Inflammatory macrophage treated with lipopolysaccharide for 1 hour (primary cell): ENCODE measurements at places on chromosomes 2 and 18.

DNA sequence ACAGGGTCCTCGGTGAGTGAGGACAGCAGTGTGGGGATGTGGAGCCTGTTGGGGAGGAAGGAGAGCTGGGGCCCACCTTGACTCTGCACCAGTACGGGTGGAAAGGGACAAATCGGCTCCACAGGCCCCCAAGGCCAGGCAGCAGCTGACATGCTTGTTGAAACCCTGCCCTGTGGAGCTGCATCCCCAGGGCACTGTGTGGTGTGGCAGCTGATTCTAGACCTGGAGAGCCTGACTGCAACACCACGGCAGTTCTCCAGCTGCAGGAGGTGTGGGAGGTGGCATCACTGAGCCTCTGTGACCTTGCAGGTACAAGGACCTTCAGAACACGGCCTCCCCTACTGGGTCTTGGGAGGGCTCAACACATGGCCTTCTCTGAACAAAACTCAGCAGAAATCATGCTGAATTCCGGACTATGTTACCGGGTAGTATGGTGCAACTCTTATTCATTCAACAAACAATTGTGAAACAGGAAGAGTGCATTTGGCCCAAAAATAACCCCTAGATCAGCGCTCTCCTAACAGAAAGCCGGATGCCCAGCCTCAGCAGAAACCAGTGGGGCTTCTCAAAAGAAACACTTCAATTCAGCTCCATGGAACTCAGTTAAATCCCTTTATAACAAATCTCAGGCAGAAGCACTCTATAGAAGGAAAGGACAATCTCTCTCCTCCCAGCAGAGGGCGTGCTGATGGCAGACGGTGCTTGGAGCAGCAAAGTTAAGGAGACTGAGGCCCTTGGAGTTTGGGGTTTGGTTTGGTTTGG lies 104.4 kb upstream of the SALL3 start:
- DNase-seq = peak; percentile 5

DNA sequence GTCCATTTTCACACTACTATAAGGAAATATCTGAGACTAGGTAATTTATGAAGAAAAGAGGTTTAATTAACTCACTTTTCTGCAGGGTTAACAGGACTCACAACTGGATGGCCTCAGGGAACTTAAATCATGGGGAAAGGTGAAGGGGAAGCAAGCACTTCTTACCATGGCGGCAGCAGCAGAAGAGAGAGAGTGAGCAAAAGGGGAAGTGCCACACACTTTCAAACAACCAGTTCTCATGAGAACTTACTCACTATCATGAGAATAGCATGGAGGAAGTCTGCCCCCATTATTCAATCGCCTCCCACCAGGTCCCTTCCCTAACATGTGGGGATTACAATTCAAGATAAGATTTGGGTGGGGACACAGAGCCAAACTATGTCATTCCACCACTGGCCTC lies 55.1 kb upstream of the NETO1 start:
- no peak for DNase-seq

- no peak for DNase-seq
Observed at GRCh38 chr18:35215026-35215425, 25.8 kb upstream of the ZNF397 start.

DNA sequence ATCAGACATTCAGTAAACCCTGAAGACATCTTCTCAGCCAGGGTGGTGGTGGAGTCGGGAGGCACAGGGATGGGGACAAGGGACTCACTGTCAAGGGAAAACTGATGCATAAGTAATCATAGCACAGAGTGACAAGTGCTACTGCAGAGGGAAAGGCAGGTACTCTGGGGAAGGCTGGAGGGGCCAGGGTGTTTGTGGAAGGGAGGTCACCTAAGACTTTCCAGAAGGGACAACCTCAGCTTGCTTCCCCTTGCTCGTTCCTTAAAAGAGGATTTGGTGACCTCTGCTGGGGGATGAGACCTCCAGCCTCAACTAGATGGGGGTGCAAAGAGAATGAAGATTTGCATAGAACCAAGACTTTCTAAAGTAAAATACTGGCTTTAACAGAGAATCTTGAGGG lies 99.5 kb downstream of the SLC4A3 start:
- DNase-seq = no peak

DNA sequence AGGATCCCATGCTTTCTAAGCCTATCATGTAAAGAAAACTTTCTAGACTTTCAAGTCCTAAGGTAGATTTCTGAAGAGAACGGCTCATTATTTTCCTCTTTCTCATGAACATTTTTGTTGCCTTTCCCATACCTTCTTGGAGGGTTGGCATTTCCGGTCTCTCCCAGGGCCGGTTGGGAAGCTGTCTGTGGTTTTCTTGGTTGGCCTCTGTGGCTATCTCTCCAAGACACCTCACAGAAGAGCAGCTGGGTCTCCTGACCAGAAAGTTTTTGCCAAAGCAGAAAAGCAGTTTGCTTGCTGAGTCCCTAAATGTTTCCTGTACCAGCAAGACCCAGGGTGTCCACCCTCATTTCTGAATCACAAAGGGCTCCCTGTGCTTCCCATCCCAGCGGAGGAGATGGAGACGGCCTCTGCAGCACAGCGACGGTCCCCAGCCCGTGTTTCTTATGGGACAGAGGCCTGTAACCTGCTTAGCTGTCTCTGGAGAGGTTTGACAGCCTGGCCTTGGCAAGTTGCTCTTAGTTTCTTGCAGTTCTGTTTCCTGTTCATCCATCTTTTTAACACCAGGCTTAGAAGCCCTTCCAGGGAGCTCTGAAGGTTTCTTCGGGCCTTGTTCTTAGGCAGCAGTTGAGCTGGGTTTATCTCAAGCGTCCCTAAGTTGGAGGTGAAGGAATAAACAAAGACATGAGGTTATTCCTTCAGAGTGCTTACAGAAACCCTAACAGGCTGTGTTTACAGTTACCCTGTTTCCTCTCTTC lies 39.8 kb downstream of the GREB1 start:
- DNase-seq = no peak

DNA sequence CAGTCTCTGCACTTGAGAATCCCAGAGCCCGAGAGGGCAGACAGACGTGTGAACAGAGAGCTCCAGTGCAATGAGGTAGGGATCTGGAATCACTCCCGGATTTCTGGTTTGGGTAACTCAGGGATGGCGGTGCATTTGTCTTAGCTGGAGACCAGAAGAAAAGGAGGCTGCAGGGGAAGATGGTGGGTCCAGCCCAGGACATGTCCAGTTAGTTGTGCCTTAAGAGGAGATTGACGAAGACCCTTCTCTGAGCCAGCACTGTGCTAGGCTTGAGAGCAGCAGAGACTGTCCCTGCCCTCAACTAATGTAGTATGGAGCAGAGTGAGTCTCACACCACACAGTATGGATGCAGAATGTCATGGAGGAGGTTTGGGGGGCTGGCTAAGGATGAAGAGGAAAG lies 150.6 kb upstream of the COPS8 start:
- DNase-seq = no peak

- no peak for DNase-seq
Observed at GRCh38 chr2:182694189-182694588, 21.9 kb upstream of the DNAJC10 start.

- DNase-seq = no peak
Observed at GRCh38 chr2:41180387-41180786, 728.5 kb upstream of the SLC8A1 start.

GRCh38 chr2:73897934-73898333 lies 5.1 kb downstream of the ACTG2 start:
- no peak for DNase-seq

DNA sequence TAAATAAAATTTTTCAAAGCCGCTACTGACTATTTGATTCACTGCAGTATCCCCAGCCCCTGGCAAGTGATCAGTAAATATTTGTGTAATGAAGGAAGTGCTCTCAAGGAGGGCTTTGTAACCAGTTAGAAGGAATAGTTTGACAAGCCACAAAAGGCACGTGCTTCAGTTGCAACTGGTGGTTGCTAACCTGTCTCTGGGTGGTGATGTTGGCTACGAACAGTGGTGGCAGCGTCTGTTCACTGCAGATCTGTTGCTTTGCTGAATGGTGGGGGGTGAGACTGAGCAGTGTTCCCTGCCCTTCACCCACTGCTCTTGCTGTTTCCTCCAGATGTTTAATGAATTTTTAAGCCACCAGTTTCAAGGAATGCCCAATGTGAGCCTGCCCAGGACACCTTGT lies 73.9 kb upstream of the SIX2 start:
- DNase-seq = no peak

DNA sequence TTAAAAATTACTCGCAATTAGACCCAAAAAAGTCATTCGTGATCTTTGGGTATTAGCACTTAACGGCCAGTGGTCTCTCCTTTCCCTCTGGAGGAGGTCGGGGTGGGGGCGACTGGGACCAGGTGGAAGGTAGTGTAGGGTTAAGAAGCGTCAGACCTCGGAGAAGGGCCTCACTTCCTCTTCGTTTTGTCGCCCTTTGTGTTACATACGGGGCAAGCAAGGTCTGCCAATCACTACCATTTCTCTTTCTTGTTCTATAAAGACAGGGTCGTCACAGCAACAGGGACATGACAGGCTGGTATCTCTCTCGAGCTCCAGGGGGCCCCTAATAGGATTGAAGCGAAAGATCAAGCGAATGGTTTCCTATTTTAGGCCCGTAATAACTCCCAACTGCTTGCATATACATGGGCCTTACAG lies 136.6 kb downstream of the INSIG2 start:
- no peak for DNase-seq

DNA sequence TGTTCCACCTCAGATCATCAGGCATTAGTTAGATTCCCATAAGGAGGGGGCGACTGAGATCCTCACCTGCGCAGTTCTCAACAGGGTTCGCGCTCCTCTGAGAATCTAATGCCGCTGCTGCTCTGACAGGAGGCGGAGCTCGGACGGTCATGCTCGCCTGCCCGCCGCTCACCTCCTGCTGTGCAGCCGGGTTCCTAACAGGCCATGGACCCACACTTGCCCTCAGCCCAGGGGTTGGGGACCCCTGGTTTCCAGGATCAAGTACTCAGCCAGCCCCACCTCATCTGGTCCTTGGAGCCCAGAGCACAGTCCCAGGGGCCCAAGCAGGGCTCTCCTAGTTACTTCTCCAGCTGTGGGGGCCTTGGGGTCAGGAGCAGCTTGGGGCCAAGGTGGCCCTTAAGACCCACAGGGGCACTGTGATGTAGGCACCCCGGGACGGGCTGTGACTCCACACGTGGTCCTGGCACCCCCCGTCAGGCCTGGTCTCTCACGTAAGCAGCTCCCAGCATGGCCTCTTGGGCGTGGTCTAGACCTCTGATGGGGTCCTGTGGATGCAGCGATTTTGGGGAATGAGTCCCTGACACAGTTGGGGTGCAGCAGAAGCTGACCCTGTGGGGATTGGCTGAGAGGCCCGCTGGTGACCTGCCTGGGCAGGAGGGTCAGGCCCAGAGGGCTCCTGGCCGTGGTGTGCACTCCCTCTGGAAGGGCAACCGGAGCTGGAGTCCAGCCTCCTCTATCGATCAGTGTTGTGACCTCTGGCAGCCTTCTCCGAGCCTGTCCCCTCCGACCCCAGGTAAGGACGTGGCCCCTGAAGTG lies 28.3 kb upstream of the OTOS start:
- DNase-seq = no peak

DNA sequence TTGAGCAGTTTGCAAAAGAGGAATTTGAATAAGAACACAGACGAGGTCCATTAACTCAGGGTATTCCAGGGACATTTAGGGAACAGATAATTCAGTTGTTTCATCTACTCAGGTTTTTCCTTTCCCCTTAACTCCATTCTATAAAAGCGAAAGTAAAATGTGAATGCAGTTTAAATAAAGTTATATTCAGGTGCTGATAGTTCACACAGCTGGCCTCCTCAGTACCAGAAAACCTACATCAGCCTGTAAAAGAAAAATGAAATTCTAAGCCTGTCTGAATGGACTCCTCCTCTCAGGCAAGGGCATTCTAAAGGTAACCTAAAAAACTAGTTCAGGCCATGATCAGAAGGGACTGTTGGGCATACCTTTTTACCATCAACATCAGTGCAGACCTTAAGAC lies 873.8 kb downstream of the SUCLG1 start:
- DNase-seq = no peak

DNA sequence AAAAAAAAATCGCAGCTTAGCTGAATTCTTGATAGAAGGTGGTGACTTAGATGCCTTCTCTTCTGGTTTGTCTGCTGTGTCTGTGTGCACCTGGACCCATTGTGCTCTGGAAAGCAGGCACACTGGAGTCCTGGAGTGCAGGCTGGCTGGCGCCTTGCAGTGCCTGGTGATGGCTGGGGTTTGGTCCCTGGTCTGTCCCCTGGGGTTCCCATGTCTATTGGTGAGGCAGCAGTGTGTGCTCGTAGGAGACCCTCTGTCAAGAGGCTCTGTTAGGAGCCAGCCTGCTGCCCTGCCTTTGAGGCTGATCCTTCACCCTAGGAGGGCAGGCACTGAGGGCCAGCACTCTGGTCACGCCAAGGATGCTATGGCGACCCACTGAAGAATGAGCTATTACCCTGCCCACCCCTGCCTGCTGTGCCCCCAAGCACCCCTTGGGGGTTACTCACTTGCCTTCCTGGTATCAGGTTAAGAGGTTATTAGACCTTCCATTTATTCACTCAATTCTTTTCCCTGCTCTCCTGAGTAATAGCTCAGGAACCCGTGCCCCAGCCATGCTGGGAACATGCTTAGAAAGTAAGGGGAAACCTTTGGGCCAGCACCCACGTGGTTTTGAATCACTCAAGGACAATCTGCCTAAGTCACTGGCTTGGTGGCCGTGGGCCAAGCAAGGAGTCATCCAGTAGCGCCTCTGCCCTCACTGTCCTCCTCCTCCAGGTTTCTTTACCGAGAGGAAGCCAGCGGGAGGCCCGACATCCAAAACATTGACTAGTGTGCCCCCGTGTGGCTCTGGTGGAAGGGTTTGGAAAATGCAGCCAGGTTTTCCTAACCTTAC lies 284.5 kb downstream of the PRKCE start:
- peak; percentile 96 for DNase-seq

DNA sequence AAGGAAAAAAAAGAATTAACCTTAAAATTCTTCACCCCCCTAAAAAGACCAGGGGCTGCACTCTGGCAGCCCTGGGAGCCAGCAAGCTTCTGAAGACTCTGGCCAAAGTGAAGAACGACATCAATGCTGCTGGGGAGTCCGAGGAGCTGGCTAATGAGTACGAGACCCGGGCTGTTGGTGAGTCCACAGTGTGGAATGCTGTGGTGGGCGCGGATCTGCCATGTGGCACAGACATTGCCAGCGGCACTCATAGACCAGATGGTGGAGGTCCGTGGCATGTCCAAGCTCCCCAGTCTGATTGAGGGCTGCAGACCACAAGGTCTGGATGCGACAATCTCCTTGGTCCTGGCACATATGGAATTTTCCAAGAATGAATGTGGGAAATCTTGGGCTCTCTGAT lies 47.4 kb downstream of the TRPM8 start:
- DNase-seq = no peak

GRCh38 chr2:54685263-54685775 lies 38.1 kb upstream of the EML6 start:
- DNase-seq = no peak

DNA sequence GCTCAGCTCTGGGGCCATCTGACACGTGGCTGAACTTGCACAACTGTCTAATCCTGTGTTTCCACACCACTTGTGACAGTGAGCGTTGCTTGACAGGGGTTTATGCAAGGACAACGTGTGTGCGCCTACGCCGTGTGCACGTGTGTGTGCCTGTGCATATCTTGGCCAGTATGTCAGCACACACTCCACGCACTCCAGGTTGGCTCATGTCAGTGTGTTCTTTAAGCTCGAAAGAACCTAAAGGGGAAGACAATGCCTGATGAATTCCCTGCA lies 85.6 kb upstream of the SALL3 start:
- no peak for DNase-seq
